ENCODE measurements at places on chromosomes 5 and 9.

DNA sequence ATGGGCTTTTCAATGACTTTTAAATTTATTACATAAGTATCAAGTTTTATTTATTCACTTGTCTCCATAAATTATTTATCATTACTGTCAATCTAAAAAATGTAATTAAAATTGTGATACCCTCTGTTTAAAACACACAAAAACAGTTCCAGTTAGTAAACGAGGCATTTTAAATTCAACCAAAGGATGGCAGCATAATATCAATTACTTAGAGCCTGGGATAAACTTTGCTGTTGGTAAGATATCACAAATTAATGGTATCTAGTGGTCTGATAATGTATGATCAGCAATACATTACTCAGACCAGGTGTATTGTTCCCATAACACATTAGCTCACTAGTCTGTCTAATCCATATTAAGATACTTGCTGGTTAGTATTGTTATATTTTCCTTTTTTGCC lies 9.6 kb upstream of the IFNE start:
- DNase-seq = no peak

DNA sequence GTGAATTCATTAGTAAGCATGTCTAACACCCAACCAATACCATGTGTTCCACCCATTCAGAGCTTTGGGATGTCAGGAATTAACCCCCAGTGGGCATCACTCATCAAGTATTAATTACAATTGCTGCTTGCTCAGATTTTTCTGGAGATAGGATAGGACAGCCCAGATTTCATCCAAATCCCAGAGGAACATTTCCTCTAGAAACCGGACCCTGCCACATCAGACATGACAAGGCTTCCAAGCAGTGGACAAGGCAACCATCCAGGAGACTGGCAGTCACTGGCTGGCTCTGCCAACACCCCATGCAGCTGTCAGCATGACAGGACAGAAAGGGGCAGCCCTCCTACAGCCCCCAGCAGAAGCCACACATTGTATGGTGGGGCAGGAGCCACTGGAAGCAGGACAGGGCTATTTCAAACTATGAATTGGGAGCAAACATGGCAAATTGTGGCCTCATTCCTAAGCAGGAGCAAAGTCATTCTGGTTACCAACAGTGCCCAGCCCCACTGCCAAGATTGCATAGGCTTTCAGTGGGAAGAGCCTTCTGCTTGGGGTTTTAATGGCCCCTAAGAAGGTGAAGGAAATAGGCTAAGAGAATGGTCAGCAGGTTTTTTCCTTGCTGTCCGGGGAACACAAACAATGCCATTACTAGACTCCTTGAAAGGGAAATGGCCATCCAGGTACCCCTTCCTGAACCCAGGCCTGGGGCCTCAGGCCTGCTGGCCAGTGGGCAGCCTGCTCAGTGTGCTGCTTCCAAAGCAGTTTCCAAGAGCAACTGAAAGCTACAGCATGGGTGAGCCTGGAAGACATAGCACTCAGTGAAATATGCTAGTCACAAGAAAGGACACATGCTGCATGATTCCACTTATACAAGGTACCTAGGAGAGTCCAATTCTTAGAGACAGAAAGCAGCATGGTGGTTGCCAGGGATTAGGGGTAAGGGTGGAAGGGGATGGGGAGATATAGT lies 294.7 kb upstream of the SLC30A5 start:
- no peak for DNase-seq

DNA sequence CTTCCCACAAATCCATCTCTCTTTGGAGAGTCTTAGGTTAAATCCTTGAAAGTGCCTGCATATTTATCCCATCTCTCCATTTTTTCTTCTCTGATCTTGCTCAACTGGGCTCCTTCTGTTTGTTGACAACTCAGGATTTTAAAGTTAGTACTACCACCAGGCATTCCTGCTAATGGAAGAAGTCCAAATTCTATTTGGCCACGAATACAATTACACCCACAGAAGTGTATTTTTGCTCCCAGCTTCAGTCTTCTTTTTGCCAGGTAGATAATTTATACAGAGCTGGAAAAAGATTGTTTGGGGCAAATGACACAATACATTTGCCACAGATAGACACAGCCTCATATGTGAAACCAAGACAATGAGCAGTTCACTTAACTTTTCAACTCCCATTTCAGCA lies 74.8 kb downstream of the CETN3 start:
- DNase-seq = no peak

- no peak for DNase-seq
Measured at GRCh38 chr5:96961053-96961452, 25.2 kb downstream of the LNPEP start.

DNA sequence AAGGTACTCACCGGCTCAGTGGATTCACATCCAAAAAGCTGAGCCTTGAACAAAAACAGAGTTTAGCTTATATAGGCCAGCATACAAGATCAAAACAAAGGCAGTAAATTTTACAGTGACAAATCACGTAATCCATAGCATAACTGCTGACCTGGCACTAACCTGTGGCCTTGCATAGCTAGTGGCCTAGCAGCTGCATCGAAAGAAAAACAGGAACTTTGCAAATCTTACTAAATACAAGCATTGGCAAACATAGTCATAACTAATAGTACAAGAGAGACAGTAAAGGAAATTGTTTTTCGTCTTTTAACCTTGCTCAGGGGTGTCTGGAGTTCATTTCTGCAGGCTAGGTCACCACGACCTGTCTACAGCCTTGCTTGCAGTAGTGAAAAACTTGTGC lies 4.8 kb downstream of the HSDL2 start:
- DNase-seq = no peak

GRCh38 chr5:93359296-93359959 lies 221.6 kb downstream of the NR2F1-AS1 start:
- DNase-seq = peak; percentile 20

DNA sequence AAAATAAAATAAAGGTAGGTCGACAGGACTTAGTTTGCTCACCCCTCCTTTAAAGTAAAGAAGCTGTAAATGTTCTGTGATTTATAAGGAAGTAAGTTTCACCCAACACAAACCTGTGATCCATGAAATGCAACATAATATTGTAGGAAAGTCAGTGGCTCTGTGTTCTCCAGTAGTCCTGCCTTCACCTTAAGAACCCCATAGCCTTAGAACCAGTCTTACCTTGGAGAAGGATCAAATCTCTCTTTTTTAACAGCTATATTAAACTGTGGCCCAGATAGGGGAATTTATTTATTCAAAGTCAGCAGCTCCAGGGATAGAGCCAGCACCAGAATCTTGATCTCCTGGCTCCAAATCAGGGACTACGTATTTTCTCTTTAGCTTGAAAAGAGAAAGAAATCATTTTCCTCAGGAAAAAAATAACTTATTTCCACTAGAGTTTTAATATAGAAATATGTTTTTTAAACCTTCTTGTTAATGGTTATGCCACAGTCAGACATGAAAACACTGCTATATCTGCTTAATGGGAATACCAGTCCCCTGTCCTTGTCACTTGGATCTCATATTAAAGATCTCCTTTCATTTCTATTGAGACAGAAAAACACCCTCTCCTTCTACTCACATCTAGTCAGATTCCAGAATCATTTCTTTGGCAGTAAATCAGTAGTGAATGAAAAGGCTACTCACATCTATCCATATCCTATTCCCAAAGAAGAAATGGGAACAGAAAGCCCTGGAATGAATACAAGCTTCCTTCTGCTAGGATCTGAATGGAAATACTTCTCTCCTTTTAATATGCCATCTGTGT lies 269.2 kb upstream of the TNC start:
- no peak for DNase-seq

DNA sequence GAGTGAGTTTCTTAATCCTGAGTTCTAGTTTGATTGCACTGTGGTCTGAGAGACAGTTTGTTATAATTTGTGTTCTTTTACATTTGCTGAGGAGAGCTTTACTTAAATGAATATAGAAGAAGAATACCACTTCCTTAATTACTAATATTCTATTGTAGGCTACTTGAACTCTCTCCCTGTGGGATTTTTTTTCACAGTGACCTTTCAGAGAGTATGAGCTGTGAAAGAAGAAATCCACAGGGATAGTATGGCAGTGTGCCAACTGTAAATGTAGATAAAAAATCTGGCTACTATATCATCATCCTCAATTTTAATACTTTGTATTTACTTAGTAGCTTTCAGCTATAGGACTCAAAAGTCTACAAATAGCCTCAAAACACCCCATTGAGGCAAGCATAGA lies 67.3 kb downstream of the COMMD10 start:
- DNase-seq = no peak

DNA sequence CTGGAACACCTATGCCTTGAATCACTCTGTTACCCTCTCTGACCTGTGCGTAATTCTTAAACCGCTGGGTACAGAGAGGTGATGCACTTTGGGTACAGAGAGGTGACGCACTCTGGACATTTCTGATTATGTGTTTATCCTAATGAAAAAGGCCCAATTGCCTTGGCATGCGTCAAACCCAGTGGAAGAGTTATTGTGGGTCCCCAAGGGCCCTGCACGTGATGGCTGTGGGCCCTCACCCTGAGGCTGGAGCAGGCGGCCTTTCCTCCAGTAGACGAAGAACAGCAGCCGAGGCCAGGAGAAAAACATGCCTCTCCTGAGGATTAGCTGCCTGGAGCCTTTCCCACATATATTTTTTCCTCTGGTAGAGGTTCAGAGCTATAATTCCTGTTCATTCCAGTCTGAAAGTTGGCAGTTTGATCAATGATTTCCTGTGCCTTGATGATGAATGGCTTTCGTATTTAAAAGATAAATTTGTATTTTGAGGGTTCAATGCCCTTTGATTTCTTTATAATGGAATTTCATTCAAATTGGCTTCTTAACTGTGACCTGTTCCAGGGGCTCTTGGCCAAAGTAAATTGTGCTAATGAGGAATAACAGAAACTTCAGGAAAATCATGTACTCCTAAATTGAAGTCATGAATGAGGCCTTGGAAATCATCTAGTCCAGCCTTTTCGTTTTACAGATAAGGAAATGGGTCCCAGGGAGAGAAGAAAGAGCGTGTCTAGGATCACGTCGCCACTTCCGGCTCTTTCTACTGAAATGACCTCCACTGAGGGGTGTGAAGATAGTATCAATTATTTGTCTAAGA lies 22.8 kb downstream of the ACER2 start:
- DNase-seq = no peak

GRCh38 chr5:119596046-119596445 lies 33.3 kb upstream of the FAM170A start:
- no peak for DNase-seq

DNA sequence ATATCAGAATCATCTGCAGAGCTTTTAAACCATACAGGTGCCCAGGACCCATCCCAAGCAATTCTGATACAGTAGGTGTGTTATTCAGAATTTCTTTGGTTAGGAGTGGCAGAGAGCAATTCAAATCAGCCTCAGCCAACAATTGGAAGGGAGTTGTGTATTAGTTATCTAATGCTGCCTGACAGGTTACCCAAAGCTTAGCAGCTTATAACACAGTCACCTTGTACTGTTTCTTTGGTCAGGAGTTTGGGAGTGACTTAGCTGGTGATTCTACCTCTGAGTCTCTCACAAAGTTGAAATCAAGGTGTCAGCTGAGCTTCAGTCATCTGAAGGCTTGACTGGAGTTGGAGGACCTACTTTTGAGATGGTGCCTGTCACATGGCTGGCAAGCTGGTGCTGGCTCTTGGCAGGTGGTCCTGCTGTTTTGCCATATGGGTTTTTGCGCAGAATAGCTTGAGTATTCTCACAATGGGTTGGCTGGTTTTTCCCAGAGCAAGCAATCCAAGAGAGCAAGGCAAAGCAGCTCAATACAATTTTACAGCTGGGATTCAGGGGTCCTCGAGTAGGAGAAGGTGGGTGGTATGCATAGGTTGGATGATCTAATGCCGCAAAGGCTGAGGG lies 18.7 kb upstream of the CARNMT1 start:
- DNase-seq = no peak

- DNase-seq = no peak
Measured at GRCh38 chr5:180670586-180671359, 21.4 kb upstream of the FLT4 start.

- DNase-seq = no peak
Measured at GRCh38 chr5:82107267-82107666, 135.4 kb downstream of the ATG10 start.

- no peak for DNase-seq
Measured at GRCh38 chr5:59485107-59485506, 408.4 kb downstream of the PDE4D start.
